Epithelial cell of esophagus (primary cell): ENCODE measurements at places on chromosomes 5 and 9.
A peak's percentile ranks its signal among the peaks of the same experiment; 100 is the strongest.

DNA sequence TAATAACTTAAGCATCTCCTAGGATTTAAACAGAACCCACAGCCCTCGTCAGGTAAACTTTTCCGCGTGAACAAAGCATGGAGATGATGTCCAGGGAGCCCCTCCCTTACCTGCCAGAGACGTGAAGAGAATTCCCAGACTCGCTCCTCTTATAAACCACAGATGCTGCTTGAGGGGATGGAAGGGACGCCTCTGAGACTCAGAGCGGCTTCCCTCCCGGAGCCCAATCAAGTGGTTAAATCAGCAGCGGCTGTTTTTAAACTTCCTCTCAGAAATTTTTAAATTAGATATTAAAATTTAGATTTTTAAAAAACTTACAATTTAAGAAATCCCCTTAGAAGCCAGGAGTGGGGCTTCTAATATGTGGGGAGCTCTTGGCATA is 71.8 kb downstream of the RAPGEF1 start:
- DNase-seq = no peak

- DNase-seq = no peak
Measured at GRCh38 chr9:78407636-78408312, 110.8 kb downstream of the PSAT1 start.

DNA sequence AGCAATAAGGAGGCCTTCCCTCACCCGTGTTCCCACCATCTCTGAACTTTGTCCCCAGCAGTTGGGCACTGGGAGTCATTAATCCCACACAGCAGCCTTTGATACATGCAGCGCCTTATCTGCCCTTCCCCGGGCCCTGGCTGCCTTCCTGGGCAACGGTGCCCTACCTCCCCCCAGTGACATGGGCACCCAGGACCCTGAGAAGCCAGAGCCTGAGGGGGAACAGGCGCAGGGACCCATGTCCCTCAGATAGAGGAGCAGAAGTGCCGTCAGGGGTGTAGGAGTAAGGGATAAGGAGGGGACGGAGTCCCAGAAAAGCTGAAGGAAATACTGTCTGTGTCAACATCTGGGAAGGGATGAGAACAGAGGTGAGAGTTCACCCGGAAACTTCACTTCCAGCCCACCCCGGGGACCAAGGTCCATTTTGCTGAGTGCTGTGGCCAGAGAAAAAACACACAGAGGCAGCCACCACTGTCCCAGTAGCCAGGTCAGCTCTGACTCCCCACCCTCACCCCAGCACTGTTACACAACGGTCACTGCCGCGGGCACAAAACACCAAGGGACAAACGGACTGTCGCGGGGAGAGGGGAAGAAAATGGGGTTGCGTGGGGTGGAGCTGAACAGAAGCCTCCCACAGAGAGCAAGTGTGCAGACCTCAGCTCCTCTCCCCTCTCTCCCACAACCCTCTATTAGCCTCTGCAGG is 3.8 kb downstream of the PCDH1 start:
- DNase-seq = no peak

DNA sequence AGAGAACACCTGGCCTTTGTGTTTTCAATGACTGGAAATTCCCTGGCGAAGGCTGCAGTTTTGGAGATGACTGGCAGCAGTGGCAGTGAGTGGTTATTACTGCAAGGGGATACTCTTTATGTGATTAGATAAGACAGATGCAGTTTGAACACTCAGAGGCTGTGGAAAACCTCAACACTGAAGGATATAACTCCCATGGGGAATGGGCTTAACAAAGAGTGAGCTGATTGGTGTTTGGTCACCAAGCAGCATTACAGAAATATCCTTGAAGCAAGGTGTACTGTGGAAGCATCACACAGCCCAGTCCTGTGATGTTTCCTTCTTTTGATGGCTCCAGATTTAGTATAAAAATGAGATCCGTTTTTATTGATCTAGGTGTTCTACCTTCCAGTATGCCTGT is 490.7 kb upstream of the PTPRD start:
- DNase-seq = no peak

DNA sequence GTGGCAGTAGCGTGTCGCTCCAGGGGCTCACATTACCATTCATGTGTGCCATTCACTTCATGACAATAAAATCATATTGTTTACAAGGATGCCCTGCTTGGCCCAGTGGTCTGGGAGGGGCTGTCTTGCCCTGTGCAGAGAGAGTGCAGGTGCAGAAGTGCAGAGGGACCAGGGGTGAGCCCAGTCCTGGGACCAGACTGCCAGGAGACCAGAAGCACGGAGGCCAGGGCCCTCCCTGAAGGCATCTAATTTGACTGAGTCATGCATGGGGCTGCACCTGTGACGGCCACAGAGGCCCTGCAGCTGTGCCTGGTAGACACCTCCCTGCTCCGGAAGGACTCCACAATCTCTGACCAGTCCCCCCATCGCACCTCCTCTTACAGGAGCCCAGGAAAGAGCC is 164.4 kb upstream of the FOXD4L5 start:
- no peak for DNase-seq

- peak; percentile 88 for DNase-seq
Measured at GRCh38 chr9:31574006-31574765, 810.3 kb upstream of the ACO1 start.

DNA sequence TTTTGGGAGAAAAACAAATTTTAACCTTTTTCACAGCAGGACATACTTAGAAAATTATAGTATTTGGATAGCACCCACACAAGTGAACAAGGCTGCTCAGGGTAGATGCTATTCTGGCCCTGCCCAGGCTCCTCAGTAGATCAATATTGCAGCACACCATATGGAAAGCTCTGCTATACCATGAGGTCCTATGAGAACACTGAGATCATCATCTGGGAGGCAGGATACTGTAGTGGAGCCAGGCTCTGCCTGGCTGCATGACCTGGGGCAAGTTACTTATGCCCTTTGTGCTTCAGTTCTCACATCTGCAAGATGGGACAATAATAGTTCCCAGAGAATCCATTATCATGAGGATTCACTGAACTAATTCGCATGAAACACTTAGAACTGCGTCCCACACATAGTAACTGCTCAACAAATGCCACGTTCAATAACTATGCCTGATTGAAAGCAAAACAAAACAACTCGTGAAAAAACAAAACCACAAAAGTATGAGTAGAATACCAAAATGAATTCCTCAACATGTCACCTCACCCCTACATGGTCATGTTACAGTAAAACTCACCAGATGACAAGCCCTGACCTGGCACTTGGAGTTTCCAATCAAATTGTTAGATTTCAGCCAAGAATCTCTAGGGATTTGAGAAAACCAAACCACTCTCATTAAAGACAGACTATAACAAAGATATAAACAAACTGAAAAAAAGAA is 31.9 kb downstream of the ARSB start:
- peak; percentile 21 for DNase-seq

GRCh38 chr5:161311146-161311708 is 235.3 kb downstream of the GABRB2 start:
- no peak for DNase-seq
